ENCODE measurements at places on chromosomes 12 and 14.

- DNase-seq, result no peak
Measured at GRCh38 chr14:34012978-34013720, 62.3 kb upstream of the EGLN3 start.

- no peak for DNase-seq
Measured at GRCh38 chr12:119447618-119448017, 113.1 kb downstream of the CCDC60 start.

DNA sequence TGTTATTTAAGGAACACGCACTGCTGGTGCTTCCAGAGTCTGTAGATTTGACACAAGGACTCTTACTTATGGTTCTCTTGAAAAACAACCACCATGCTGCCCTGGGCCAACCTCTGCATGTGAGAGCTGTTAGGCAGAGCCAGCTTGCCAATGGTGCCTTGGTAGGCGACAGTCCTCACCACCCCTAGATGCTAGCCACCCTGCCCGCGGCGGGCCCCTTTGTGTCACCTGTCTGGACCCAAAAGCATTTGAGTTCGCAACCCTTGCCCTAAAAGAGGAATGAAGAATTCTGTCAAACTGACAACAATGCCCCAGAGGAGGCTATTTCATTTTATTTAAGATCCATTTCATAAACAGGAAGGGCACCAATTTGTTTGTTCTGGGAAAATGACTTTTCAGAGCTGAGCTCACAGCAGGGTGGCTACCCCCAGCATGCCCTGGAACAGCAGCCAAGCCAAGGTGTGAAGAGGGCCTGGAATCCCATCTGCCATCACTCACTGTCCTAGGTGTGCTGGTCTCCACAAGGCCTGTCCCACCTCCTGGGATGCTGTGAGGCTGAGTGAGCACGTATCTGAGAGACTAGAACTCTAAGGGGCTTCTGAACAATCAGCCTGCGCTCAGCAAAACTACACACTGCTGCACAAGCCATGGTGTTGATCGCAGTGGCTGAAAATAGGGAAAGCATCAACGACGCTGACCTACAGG is 63.8 kb upstream of the FZD10 start:
- no peak for DNase-seq

DNA sequence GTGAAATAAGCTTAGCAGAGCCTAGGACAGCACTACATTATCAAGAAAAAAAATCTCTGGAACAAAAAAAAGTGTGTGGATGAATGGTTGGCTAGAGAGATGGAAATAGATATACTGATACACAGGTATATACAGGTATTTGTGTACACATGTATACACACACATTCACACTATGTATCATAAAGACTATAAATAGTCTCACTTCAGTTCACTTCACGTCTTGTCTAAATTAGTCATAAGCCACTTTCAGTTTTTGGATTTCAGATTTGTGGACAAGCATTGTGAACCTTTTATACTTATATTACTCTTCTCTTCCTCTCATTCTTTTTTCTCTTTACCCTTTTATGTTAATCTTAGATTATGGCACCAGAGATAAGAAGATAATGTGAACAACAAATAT is 41.8 kb upstream of the SLC6A15 start:
- DNase-seq, result no peak

DNA sequence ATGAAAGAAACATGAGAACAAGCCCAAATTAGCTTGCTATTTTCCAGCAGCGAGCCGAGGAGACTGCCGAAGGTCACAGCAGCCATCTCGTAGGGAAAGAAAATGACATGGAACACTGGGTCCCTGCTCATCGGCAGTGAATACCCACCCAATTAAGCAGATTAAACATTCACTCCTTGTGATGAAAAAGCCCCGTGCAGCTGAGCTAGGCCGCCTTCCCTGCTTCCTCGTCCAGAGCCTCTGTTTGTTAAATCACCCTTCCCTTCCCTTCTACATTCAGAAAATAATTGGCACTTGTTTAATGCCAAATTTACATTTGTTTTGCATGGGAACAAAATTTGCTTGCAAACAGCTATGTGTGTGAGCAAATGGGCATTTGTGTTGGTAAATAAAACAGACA is 342.5 kb downstream of the RMST start:
- DNase-seq, result no peak

GRCh38 chr14:26598081-26598671 is 343 bp upstream of the NOVA1 start:
- peak; percentile 7 for DNase-seq

GRCh38 chr12:128521981-128522380 is 255.0 kb downstream of the TMEM132C start:
- DNase-seq, result no peak

- DNase-seq, result no peak
Measured at GRCh38 chr12:77667101-77667500, 163.6 kb upstream of the NAV3 start.

DNA sequence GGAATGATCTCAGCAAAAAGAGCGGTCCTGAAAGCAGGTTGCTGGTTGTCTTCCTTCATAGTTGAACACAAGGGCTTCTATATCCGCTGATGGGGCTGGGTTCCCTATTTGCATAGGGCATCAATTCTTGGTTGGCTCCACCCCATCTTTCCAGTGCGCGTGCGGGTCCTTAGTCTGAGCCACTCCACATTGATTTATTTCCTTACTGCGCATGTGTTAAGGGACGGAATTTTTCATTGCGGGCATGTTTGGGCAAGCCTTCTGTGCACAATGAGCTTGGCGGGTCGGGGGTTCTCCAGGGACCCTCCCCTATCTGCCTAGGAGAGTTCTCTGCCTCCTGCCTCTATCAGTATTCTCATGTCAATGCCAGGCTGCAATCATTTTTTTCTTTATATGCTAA is 21.2 kb upstream of the DLGAP5 start:
- no peak for DNase-seq

DNA sequence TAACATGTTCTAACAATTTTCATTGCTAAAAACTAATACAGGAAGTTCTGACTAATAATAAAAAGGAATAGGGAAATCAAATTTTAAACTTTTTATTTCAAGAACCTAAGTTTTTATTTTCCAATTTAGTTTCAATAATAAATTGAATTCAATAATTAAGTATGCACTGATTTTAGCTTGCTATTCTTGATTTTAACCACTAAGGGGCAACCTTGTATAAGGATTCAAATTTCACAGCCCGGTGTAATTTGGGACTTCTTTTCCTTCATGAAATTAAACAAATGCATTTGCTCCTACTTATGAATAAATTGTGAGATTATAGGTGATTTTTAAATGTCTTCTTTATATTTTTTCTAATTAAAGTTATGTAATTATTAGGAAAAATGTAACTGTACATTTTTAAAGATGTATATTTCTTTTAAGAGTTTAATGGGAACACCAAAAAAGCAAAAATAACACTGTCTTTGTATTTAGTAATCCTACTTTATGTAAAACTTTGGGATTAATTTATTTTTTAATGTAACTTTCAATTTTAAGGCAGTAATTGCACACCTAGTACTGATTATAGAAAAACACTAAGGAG is 241.4 kb upstream of the PDZRN4 start:
- no peak for DNase-seq

- no peak for DNase-seq
Measured at GRCh38 chr12:112741106-112741505, 50.4 kb upstream of the RPH3A start.

DNA sequence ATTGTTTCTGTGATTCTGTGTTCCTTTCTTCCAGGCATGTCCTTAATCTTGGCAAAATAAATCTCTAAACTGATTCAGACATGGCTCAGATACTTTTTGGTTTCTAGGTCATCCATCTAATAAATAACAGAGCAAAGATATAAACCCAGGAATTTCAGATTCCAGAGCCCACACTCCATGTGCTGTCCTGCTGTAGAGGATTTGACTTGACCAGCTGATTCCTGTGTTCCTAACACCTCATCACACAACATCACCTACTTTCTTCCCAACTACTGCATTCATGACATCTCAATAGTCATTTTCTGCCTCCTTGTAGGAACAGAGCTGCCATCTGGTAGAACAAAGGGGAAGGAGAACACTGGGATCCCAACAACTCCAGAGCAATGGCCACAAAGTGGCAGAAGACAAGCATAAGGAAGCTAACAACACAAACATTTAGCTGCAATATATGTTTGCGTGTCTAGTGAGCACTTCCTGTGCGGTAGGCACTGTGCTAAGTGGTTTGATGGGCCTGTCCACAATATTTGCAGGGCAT is 91.9 kb upstream of the OVCH1 start:
- DNase-seq, result no peak

- DNase-seq, result no peak
Measured at GRCh38 chr12:60093428-60093827, 497.6 kb downstream of the SLC16A7 start.

DNA sequence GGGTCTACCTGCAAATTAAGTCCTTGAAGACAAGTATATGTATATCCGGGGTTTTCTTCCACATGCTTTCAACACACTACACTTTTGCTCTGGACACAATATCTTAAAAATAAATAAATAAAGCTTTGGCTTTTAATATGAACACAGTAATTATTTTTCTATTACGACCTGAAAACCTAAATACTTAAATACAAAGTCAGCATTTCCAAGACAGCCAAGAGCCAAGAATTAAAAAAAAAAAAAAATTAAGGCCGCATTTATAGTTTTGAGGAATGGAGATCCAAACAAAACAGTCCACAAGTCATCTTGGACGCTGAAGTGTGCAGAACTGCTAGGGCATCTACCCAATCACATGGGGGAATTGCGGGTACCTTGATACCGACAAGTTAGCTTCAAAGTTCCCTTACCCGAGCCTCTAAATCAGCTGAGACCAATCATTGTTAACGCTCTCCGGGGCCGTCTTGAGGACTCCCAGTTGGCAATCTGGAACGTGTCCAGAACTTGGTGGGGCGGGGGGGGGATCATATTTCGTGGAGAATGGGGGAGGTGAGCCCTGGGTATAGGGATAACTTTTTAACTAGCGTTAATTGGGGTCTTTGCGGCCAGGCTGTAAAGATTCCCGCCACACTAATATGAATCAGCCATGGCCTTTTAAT is 731 bp upstream of the PCNX4 start:
- DNase-seq, result peak; percentile 46

GRCh38 chr12:94206886-94207285 is 58.5 kb downstream of the PLXNC1 start:
- DNase-seq, result no peak

DNA sequence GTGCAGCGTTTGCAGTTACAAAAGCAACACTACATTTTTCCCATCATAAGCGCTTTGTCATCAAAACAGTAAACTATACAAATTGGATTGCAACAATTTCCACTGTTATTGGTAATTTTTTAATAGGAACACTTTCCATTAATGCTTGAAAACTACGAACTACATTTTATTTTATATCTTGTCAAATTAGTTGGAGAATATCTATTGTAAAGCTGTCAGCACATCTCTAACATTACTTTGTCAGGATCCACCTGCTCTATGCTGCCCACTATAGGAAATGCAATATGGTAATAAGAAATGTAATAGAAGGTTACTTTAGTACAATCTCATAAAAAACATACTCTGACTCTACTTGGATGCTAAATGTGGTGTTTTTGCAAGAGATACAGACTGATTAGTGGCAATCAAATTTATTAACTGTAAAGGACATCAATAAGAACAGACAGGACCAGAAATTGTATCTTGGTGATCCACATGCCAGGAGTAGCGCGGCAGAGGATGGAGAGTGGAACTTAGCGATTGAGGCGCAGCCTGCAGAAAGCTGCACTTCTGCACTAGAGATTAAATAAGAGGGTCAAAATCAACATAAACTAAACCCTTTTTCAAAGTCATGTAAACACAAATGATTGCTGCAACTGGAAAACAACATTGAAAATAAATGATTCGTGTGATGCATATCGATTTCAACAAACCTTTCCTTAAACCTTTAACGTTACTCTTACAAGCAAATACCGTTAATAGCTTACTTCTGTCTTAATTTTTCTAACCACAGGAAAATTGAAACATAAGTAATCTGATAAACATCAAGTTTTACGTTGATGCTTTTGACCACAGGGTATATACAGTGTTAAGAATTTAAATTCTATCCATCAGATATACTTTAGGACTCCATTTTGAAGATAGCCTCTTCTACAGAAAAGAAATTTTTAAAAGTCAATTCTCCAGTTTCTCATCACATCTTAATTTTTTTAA is 3.6 kb upstream of the ARID2 start:
- no peak for DNase-seq

DNA sequence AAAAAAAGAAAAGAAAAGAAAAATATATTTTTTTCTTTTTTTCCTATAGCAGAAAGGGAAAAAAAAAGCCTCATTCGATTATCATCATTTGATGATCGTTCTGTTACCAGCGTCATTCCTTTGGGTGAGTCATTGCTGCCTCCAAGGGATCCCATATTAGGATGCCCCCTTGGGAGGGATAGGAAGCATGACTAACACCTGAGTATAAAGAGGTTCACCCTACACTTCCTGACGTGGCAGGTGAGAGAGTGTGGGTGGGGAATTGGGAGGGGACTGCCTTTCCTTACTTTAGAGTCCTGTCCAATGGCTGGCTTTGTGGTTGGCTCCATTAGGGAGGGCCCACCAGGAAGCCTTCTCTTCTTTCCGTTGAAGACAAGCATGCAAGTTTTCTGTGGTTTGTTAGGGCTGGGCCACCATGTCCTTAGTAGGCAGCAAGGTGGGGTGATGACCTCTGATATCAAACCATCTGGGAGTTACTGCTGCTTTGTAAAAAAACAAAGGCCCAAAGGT is 56.1 kb upstream of the FUT8 start:
- peak; percentile 52 for DNase-seq

DNA sequence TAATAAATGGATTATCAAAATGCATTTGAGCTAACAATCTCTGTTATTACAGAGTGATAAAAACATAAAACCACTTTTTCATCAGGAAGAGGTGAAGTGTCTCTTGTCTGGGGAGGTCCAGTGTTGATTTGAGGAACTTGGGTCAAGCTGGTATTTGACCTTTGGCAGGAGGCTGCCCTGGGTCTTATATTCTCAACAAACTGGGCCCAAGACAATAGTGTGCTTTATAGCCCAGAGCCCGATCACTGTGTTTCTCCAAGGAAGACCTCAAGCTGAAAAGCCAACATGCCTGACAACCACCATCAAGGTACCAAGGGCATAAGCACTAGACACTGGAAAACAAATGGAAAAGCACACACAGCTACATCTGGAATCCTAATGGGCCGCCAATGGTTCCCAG is 137.0 kb downstream of the SLC25A21 start:
- DNase-seq, result no peak

DNA sequence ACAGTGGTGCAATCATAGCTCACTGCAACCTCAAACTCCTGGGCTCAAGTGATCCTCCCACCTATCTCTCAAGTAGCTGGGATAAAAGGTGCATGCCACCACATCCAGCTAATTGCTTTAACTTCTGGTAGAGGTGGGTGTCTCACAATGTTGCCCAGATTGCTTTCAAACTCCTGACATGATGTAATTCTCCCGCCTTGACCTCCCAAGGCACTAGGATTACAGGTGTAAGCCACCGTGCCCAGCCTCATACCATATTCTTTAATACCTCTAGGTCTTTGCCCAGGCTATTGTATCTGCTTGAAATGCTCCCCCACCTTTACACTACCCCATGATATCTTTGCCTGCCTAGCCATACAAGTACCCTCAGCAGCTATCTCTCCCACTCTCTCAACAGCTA is 11.3 kb downstream of the R3HDM2 start:
- no peak for DNase-seq

GRCh38 chr12:90280564-90281058 is 572.0 kb upstream of the ATP2B1 start:
- DNase-seq, result no peak

- no peak for DNase-seq
Measured at GRCh38 chr14:76863724-76864407, 37.7 kb downstream of the LRRC74A start.

- no peak for DNase-seq
Measured at GRCh38 chr12:65182012-65182739, 12.8 kb downstream of the LEMD3 start.

Measured in GM04504 (cell line).